ENCODE measurements at places on chromosomes 2 and 18.

DNA sequence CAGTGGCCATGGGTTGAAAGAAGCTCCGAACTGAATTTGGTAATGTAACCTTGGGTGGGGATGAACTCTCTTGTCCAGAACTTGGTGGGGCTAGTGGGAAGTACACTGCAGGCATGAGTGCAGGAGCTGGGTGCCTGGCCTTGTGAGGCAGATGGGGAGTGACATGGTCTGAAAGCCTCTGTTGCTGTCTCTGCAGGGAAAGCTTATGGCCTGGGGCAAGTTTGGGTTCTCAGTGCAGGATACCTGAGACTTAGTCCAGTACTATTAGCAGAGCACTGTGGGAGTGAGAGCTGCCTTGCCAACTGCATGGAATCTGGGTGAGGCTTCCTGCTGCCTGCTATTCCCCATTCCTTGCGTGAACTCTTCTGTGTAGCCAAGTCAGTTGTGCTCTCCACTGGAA is 1620.9 kb upstream of the NXPH2 start:
- no peak for DNase-seq

GRCh38 chr2:45263147-45263546 is 253.9 kb upstream of the SIX2 start:
- no peak for DNase-seq

DNA sequence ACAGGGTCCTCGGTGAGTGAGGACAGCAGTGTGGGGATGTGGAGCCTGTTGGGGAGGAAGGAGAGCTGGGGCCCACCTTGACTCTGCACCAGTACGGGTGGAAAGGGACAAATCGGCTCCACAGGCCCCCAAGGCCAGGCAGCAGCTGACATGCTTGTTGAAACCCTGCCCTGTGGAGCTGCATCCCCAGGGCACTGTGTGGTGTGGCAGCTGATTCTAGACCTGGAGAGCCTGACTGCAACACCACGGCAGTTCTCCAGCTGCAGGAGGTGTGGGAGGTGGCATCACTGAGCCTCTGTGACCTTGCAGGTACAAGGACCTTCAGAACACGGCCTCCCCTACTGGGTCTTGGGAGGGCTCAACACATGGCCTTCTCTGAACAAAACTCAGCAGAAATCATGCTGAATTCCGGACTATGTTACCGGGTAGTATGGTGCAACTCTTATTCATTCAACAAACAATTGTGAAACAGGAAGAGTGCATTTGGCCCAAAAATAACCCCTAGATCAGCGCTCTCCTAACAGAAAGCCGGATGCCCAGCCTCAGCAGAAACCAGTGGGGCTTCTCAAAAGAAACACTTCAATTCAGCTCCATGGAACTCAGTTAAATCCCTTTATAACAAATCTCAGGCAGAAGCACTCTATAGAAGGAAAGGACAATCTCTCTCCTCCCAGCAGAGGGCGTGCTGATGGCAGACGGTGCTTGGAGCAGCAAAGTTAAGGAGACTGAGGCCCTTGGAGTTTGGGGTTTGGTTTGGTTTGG is 104.4 kb upstream of the SALL3 start:
- no peak for DNase-seq

DNA sequence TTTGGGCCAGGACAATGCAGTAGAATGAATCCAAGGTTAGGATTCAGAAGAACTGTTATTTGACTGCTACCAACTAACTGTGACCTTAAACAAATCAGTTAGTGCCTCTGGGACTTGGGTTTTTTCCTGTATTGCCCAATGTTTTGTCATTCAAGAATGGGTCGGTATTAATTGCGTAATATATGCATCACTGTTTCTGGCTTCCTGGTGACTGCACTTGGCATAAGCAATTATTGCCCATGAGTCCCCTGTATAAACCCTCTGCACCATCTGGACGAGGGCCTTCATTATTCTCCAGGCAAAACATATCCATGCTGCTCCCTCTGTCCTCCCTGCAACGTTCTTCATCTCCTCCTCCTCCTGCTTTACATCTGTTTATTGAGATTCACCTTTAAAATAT is 255.8 kb upstream of the LRRTM1 start:
- no peak for DNase-seq

GRCh38 chr18:7152440-7152839 is 34.8 kb upstream of the LAMA1 start:
- DNase-seq, result no peak

DNA sequence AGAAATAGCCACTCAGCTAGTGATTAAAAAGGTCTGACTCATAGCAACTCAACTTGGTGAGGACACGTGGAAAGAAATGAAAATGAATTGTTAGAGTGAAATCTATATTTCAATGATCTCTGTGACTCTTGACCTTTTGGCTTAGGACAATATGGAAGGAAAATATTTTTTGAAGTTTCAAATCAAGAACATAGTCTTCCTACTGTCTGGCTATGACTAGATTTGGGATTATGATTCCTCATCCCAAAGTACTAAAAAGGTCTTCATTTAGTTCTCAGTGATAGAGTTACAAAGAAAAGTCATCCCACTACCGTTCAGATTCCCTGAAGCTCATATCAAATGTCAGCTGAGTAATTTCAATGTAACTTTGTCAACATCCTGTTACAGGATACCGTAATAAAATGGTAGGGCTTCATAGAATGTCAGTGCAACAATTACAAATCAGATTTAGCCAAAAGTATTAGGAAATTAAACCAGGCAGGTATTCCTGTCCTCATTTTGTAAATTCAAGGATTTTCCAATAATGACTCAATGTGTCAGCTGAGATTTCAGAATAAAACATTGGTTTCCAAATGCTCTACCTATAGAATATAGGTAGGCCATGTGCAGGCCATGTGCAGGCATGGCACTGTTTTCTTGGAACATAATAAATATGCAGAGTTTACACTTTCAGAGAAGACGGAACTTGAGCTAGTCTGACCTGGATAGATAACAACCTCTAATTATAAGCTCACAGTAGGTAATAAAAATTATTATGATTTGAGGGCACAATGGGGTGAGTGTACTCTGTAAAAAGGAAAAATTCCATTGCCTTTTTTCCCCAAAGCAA is 36.0 kb downstream of the ANKRD29 start:
- DNase-seq, result no peak

DNA sequence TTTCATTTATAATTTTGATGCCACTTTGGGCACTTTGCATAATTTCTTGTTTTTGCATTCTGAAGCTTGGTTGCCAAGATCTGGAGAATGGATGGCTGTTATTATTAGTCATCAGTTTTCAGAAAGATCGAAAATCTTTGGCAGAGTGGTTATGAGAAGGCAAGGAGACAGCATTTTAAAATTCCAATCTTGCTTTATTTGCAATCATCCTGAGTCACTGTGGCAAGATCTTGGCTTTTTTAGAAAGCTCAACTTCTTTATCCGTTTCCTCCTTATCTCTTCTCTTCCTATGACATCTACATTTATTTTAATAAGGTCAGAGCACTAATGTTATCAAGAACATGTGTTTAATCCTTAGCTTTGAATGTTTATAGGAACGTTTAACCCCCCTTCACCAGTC is 31.1 kb upstream of the EIF2AK3 start:
- DNase-seq, result no peak

- no peak for DNase-seq
Measured at GRCh38 chr2:70403267-70404053, 101.6 kb upstream of the FAM136A start.

DNA sequence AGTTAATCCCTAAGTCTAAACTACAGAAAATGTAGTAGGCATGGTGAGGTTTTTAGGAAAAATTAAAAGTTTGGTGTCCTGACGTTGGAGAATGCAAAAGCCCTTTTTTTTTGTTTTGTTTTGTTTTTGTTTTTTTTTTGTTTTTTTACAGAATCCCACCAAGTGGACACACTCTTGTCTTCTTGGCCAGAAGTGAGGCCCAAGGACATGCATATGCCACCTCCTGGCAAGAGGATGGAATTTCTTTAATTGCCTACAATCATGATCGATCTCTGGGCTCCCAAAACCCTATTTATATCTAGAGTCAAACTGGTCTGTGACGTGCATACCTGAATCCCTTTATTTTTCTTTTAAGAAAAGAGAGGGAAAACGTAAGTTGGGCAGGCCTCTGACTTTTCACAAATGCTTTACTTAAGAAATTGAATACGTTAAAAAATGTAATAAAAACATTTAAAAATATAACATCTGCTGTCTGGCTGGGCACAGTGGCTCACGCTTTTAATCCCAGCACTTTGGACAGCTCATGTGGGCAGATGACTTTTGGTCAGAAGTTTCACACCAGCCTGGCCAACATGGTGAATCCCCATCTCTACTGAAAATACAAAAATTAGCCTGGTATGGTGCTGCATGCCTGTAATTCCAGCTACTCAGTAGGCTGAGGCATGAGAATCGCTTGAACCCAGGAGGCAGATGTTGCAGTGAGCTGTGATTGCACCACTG is 502.7 kb downstream of the CBLN2 start:
- DNase-seq, result no peak

- no peak for DNase-seq
Measured at GRCh38 chr2:1516798-1517060, 103.5 kb downstream of the TPO start.

DNA sequence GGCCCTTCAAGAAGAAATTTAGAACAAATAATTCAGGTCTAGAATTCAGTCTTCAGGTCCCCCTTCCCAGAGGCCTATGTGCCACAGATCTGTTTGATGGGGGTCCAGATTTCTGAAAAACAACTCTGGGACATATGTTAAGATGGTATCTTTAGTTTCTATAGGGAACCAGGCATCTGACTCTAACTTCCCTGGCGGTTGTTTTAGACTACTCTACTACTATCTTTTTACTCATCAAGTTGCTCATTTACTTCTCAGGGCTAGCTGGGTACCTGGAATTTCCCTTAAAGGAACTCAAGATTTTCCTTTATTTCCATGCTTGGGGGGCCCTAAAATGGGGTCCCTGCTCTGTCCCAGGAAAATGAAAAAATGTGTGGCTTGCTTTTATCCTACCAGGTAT is 114.7 kb upstream of the RAB6C start:
- DNase-seq, result no peak

GRCh38 chr2:100527440-100528015 is 35.3 kb upstream of the PDCL3 start:
- no peak for DNase-seq

DNA sequence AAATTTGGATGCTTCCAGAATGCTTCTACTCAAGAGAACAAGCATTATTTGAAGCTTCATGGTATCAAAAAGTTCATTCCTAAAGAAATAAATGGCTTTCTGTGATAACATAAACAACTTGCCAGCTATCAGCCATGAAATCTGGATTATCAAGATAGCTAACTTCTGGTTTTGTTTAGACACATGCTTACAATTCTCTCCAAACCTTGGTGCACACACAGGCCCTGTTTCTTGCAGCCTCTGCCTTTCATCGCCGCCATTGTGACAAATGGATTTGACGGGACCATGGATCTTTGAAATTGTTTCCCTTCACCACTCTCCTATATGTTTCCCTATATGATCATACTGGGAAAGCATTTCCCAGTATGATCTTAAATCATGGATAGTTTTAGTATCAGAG is 47.9 kb upstream of the CABLES1 start:
- no peak for DNase-seq

- no peak for DNase-seq
Measured at GRCh38 chr2:57207191-57207590, 839.4 kb upstream of the VRK2 start.

- no peak for DNase-seq
Measured at GRCh38 chr2:21353879-21354679, 230.3 kb downstream of the TDRD15 start.

DNA sequence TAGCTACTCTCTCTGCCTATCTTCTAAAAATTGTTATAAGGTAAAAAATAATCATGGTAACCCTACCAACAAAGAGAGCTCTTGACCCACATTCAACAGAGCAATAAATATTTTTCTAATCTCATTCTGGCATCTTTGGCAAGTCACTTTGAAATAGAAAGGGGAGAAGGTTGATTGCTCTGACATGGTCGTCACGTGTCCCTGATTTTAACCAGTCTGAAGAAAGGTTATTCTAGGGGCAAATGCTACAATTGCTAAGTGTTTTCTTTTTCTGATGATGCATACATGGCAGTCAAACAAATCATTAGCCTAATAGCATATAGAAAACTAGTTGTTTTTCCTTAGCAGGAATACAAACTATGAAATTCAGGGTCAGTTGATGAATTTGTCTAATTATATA is 153.3 kb upstream of the MAP3K20 start:
- DNase-seq, result no peak

DNA sequence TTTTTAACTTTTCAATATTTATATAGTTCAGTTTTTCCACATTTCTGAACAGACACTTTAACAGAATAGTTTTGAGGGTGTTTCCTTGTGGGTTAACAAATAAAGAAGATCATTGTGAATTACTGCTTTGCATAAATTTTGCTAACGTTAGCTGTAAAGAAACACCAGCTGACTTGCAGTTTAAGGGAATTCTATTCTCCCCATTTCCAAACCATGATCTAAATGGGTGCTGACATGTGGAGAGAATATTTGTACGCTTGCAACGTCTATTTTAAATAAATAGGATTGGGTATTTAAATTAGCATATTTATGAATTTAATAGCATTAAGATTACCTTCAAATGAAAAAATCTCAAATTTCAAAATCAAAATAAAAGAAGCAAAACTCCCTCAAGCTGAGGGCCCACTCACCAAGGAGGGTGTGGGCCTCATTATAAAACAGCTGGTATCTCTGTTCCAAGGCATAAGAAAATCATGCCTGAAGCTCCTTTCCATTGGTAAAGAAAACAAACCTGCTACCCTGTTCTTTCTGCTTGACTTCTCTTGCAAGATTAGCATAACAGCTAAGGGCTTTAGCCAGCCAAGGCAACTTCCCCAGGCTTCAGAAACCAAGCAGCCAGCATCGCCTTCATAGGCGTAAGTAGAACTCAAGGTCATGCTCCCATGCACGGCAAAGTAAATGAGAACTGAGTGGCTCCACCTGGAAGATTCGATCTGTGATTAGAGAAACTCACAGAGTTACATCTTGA is 3.2 kb downstream of the MRO start:
- no peak for DNase-seq

- DNase-seq, result no peak
Measured at GRCh38 chr18:55088000-55088401, 128.7 kb upstream of the CCDC68 start.

- DNase-seq, result no peak
Measured at GRCh38 chr18:74645679-74646078, 48.0 kb downstream of the ZNF407 start.

DNA sequence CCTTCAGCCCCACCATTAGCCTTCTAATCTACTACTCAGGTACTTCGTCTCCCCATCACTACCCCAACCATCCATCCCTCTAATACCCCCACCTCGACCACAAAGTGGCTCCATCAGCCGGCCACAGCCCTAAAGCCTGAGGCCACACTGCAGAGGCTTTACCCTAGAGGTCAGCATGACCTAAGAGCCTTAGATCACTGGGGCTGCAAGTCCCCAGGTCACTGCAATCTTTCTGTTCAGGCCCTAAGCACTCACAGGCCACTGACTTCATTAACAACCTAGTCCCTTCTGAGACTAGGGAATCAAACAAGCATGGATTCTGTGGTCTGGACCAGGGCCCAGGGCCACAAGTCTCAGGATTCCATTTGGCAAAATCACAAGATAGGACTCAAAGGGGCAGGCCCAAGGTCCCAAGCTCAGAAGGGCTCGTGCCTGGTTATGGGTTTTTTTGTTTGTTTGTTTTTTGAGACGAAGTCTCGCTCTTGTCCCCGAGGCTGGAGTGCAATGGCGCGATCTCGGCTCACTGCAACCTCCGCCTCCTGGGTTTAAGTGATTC is 37.0 kb upstream of the PKDCC start:
- DNase-seq, result no peak
